ENCODE measurements at places on chromosomes 6 and 20.

- DNase-seq = no peak
These were observed 43.0 kb downstream of the BACH2 start for GRCh38 chr6:90253631-90254030.

- DNase-seq = no peak
These were observed 955.6 kb downstream of the TBC1D32 start for GRCh38 chr6:120378582-120379220.

DNA sequence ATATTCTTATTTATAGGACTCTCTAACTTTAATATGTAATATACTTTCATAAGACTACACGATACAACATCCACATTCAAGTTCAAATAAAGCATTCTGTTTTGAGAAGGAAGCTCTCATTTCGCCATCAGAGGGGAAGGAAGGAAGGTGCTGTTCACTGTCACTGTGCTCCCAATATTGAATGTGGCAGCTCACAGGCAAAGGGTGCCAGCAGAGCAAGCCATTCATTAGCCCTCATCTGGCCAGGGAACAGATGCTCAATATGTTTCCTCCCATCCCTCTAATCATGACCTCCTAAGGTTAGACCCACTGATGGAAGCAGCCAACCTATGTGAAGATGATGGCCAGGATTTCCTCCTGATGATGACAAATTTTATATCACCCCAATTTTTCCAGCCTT lies 154.4 kb downstream of the DST start:
- no peak for DNase-seq

- DNase-seq = no peak
These were observed 91.7 kb downstream of the BMP7 start for GRCh38 chr20:57174737-57175136.

DNA sequence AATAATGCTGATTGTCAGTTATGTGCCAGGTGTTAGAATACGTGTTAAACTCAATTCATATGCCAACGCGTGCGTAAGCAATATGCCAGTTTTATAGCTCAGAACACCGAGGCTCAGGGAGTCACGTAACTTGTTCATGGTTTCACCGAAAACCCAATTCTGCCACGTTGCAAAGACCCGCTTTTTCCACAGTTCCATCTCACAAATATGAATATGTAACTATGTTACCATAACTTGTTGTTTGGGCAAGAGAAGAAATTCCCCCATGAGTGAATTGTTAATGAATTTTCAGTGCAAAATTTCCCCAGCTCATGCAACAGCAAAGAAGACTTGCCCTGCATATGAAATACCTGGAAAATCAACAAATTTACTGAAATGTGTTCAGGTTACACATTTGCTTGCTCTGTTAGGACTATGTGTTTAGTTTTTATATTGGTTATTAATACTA lies 30.1 kb downstream of the SF3B5 start:
- DNase-seq = no peak

DNA sequence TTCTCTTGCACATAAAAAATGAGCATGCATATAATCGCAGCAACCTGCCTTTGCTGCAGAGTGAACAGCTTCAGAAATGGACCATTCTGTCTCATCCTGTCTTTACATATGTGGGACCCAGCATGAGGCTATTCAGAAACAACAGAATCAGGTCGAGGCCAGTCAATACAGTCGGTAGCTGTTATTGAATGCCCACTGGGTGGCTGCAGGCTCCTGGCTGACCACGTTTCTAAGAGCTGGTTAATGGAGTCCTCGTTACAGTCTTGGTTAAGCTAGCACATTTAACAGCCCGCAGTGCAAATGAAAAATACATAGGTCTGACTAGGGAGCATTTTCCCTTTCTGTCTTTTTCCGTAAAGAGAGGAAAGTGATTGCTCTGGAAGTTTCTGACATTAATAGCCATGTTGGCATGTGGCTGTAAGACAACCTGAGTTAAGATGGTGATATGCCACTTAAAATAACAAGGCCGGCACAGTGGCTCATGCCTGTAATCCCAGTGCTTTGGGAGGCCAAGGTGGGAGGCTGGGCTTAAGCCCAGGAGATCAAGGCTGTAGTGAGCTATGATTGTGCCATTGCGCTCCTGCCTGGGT lies 75.0 kb downstream of the SHLD1 start:
- DNase-seq = no peak

- no peak for DNase-seq
These were observed 25.8 kb downstream of the ROS1 start for GRCh38 chr6:117399924-117400323.

- peak; percentile 41 for DNase-seq
These were observed 68.5 kb downstream of the THEMIS start for GRCh38 chr6:127832381-127832780.
